ENCODE measurements at places on chromosomes 3 and 15.

DNA sequence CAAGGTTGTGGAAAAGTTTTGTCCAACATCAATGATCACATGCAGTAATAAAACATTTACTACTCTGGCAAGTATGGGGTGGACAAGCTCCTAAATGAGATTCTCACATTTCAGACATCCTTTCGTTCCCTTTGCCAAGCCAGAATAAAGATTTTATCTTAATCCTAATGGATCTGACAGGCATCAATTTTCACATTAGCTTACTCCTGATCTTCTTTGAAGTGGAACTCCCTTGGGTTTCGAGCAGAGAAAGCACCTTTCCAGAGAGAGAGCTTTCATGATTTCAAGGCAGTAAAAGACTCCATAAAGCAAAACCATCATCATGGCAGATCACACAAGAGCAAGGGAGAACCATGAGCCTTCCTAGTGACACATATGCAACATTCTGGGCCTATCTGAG lies 27.3 kb upstream of the EID1 start:
- DNase-seq = no peak

GRCh38 chr3:165404357-165405027 lies 208.3 kb upstream of the SLITRK3 start:
- no peak for DNase-seq

GRCh38 chr3:197428117-197428801 lies 127.5 kb downstream of the BDH1 start:
- no peak for DNase-seq

GRCh38 chr15:52679232-52680040 lies at the start of gene ATOSA:
Gene ATOSA, minus strand, starts transcription at chr15:52679388. Its CDS starts 1,367 bp downstream, at chr15:52678021.
- DNase-seq = peak; percentile 75

DNA sequence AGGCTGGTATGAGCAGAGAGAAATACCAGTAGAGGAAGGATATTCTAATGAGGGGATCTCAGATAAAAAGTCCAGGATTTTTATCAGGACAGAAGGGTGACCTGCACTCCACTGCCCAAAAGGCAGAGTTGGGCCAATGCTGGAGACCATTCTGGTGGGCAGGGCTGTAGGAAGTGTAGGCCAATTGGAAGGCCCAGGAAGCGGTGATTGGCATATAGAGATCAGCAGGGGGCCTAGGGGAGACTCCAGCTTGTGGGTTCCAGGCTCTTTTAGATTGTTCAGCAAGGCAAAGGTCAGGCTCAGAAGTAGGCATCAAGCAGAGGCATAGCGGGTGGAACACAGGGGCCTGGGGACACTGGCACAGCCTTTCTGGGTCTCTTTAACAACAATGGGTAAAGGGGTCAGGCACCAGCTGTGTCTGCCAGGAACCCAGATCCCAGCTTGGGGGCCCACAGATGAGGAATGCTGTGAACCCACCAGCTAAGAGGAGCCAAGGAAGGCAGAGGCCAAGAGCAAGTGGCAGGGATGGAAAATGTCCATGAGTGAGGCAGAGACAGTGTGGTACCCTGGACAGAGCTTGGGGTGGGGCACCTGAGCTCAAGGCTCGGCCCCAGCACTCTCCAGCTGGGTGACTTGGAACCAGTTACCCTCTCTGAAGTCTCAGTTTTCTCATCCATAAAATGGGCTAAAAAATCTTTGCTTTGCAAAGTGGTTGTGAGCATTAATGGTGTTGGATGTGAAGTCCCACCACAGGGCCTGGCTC lies 27.0 kb upstream of the RASGRF1 start:
- DNase-seq = no peak

DNA sequence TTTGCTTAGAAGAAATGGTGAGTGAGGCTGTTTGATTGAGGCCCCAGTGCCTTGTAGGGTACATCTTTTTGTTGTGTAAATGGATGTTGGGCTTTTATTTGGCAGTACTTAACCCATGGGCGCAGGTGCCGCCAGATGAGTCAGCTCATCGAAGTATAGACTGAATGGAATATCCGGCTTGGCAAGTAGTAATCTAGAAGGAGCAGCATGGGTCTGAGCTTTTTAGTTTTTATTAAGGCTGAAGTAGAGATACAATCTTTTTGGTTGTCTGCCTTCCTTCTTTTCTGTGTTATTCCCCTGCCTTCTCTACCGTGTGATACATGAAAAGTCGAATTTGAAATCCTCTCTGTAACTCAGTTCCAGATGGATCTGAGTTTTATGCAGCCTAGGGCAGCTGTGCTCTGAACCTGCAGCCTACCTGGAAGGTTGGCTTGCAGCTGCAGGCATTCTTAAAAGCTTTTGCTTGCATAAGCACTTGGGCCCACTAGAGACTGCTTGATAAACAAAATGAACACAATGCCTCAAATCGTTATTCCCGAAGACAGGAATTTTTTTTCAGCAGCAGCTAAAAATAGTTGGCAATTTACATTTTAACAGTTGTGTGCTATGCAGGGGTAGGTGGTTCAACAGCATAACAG lies 177.5 kb upstream of the CGNL1 start:
- peak; percentile 99 for DNase-seq

DNA sequence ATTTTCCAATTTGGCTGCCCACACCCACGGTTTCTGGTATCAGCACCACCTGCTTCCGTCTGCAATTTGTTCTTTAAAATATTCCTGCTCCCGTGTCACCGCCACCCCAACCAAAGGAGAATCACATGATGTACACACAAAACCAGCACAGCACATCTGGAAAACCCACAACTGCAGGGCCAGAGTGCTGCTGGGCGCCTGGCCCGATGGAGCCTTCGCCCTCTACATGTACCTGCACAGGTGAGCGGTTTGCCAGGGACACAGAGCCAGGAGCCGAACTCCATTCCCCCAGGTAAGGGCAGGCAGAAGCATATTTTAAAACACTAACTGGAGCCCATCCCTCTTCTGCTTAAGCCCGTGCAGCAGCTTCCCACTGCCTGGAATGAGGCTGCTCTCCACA lies 75.6 kb downstream of the ADAMTS17 start:
- no peak for DNase-seq

GRCh38 chr3:72663429-72663828 lies 184.8 kb downstream of the SHQ1 start:
- DNase-seq = peak; percentile 87
